ENCODE measurements at places on chromosomes 13 and 19. TPM values are rescaled to one million over a fixed set of nuclear protein-coding genes. Genes with fewer than 3 reads are reported as not detected.

The FCAR gene
- total RNA-seq = not detected

The OR7A5 gene
- not detected for total RNA-seq

The GAPDHS gene
- not detected for total RNA-seq

The NPAS1 gene
- total RNA-seq = 0.16 TPM

The RGCC gene
- total RNA-seq = 1.6 TPM
